ENCODE measurements at places on chromosomes 16 and 17.

GRCh38 chr17:74358697-74359096 lies 3.0 kb downstream of the BTBD17 start:
- no peak for DNase-seq

DNA sequence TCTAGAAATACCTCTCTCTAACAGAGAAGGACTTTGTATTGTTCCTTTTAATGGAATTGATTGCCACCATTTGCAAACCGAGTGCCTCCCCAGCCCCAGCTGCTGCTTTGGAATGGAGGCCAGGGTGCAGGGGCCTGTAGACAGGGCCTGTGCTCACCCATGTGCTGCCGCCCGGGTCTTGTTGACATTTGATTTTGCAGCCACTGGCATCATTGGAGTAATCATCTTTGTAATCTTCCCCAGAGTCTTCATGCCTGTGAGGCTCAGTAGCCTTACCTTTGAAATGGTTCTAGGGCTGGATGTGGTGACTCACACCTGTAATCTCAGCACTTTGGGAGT lies 119.8 kb downstream of the CLEC16A start:
- no peak for DNase-seq

DNA sequence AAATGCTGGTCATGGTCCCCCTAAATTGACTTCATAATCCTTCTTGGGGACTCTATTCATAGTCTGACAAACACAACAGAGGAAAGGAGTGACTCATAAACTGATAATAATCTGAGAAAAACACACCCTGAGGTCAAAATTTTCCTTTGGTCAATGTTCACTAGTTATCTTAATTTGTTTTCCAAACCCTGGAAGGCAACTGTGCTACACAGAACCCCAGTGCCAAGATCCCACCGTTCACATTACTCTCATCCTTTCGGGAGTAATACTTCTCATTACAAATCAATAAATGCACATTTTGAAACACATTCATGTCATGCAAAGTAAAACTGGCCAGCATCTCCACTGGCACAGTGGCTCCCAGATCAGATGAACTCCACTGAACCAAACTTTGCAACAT lies 23.2 kb downstream of the COIL start:
- DNase-seq: no peak

- peak; percentile 28 for DNase-seq
Observed at GRCh38 chr16:49491771-49492761, 118.5 kb downstream of the C16orf78 start.

GRCh38 chr16:29848420-29849297 lies 14.4 kb downstream of the CDIPT start:
- DNase-seq: peak; percentile 85

DNA sequence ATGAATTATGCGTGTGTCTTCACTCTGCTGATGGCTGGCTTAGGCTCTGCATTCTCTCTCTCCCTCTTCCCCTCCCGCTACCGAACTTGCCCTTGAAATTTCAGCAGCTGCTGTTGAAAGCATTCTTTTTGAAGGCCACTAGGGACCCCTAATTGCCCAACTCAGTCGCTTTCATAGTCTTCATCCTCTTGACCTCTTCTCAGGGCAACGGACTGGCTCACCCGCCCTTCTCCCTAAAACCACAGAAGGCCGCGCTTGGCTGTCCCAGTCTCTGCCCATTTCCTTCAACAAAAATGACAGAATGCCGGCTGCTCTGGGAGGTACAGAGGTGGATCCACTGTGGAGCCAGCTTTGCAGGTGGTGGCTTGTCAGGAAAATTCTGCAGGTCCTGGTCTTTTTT lies 21.0 kb upstream of the FMNL1 start:
- DNase-seq: no peak

- no peak for DNase-seq
Observed at GRCh38 chr17:77143306-77143705, 2.5 kb downstream of the SEC14L1 start.

GRCh38 chr17:77312061-77312701 lies 171.4 kb downstream of the SEC14L1 start:
- DNase-seq: no peak

DNA sequence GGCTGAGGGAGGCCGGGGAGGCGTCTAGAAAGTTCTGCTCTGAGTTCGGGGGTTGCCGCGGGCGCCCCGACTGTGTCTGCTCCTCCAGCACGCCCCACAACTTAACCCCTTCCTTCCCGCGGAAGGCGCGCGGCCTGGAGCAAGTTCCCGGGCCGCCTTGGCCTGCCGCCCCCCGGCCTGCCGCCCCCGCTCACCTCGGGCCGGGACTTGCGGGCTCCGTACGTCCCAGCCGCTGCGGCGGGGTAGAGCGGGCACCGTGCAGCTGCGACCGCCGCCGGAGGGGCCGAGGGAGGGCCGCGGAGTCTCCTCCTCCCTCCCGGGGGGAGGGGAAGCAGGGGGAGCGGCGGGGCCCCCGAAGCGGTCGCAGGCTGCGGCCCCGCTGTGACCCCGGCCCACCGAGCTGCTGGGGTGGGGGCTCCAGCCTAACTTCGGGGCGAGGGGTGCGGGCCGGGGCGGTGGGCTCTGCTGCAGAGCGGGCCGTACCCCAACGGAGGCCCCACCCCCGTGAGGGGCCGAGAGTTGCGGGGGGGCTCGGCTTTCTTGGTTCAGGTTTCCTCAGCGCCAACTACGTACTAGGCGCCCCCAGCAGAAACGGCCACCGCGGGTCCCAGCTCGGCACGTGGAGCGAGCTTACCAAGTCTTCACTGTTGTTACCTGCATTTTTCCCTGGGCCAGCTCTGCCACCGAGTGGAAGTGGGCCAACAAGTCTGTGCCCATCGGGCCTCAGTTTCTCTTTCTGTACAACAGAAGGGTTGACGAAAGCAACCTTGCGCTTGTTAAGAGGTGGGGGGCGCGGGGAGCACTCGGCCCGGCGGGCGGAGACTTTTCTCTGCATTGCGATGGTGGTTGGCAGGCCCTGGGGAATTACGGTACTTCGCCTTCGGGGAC lies at the start of gene CCDC102A:
TSS of gene CCDC102A (minus strand) at position 266 of the 888 bp plus-strand sequence. CDS start 7,394 bp downstream, outside the sequence.
- peak; percentile 41 for DNase-seq

- no peak for DNase-seq
Observed at GRCh38 chr16:2592786-2593185, 55.0 kb downstream of the PDPK1 start.

- DNase-seq: no peak
Observed at GRCh38 chr17:4332296-4332970, 34.0 kb downstream of the UBE2G1 start.

- no peak for DNase-seq
Observed at GRCh38 chr17:17552351-17553216, 38.9 kb downstream of the PEMT start.

DNA sequence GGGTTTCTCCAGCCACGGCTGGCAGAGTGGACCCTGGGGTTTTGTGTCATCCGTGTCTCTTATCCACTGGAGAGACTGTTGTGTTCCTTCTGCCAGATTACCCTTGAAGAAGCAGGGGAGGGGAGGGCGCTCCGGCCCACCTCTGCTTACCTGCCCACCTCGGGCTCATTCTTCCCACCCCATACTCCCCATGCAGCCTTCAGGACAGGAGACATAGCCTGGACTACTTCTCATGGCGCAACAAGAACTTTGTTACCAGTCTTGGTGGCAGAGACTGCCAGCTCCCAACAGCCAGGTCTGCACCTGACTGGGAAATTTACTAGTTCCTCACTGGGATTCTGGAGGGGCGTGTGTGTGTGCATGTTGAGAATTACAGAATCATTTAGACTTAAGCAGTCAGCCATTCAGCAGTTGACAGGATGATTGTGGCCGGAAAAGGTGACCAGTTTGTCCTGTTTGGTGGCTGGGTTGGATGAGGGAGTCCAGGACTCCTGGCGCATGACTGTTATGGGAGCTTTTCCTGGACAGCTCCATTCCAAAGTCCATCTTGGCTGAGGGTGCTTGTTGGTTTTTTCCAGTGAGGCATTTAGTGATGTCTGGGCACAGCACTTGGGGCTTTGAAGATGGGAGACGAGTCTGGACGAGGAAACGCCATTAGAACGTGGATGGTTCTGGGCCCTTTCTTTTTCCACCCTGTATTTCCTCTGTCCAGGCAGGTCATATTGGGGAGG lies 8.7 kb downstream of the GSE1 start:
- no peak for DNase-seq

All from activated CD4-positive, alpha-beta T cell treated with anti-CD3 and anti-CD28 coated beads for 4 hours (primary cell).